ENCODE measurements at places on chromosomes 16 and 17.

- no peak for DNase-seq
Measured at GRCh38 chr16:7914748-7915147, 582.1 kb downstream of the RBFOX1 start.

DNA sequence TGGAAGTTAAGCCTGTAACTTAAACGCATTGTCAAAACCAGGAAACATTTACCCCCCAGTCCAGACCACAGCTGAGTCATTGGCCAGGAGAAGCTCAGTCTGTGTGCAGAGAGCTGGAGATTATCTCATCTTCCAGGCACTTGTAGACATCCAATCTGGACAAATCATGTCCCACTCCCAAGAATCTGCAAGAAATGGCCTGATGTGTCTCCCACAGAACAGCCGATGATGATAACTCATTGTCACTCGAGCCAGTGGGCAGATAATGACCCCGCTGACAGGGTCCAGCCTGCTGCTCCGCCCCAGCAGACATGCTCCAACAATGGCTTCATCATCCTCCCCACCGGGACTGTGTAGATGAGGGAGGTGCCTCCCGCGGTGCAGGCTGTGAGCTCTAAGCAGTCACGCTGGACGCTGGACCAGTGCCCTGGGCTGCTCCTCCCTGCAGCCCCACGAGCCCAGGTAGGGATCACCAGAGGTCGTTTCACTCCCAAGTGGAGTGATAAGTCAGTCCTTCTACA is 322.5 kb downstream of the C16orf95 start:
- no peak for DNase-seq

DNA sequence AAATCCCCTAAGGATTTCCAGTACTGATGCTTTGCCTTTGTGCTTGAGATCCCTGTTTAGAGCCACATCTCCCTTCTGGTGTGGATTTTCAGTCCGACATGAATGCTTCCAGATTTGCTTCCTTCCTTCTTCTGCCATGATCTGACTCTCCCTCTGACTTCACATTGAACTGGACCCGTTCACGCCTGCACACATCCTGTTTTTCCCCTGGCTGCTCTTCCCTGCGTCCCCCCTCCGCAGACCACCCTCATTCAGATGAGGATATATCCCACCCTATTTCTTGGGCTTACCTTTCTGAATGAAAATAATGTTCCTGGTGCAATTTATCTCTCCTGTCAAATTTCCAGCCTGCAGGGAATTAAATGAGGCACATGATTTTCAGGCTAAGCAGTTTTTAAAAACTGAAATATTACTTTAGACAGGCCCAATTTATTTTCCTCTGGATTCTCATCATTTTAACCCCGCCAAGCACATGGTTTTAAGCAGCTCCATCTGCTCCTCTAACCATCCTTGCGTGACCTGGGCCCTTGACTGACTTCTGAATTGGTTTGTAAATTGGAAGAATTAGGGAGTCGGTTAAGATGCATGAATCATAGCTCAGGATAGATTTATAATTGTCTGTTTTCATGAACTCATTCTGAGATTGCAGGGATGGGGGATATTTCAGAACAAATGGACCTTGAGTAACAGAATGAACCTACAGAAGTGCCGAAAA is 59.2 kb downstream of the BMERB1 start:
- DNase-seq = no peak

- DNase-seq = no peak
Measured at GRCh38 chr16:89037261-89038152, 56.1 kb upstream of the ACSF3 start.
